ENCODE measurements at places on chromosomes 11 and 22.
A peak's percentile ranks its signal among the peaks of the same experiment; 100 is the strongest.

DNA sequence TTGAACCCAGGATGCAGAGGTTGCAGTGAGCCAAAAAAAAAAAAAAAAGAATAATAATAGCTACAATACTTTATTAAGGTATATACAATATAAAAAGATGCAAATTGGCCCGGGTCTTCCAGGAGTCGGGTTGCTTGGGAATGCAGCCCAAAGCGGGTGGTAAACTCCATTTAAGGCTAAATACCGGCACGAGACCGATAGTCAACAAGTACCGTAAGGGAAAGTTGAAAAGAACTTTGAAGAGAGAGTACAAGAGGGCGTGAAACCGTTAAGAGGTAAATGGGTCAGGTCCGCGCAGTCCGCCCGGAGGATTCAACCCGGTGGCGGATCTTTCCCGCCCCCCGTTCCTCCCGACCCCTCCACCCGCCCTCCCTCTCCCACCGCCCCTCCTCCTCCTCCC lies 143.3 kb downstream of the DLG2 start:
- no peak for DNase-seq

DNA sequence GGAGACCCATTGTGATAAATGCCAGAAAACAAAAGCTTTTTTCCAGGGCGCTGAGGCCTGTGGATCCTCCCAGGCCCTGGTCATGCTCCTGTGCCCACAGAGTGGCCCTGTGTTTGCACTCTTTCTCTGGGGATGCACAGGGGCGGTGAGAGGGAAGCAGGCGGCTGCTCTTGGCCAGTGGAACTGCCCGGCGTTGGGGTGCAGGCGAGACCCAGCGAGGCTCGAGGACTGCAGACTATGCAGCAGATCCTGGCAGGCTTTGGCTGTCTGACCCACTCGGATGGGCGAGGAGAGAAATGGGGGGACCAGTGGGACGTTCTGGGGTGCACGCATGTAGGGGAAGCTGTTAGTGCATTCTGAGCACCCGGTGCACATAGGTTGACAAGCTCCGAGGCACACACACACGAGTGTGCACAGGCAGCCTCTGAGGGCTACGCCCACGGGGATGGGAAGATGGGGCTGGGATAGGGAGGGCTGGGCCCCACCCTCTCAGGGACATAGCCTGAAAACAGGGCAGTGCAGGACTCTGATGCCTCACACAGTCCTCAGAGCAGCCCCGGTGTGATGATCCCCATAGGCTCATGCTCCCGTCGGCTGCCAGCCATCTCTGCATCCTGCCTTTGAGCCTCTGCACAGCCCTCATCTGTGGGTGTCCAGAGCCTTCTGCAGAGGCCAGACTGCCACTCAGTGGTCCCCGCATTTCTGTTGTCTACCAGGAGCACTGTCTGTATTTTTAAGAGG lies 1233.5 kb downstream of the BRD1 start:
- DNase-seq: no peak

GRCh38 chr22:49124608-49125007 lies 703.1 kb downstream of the BRD1 start:
- no peak for DNase-seq

DNA sequence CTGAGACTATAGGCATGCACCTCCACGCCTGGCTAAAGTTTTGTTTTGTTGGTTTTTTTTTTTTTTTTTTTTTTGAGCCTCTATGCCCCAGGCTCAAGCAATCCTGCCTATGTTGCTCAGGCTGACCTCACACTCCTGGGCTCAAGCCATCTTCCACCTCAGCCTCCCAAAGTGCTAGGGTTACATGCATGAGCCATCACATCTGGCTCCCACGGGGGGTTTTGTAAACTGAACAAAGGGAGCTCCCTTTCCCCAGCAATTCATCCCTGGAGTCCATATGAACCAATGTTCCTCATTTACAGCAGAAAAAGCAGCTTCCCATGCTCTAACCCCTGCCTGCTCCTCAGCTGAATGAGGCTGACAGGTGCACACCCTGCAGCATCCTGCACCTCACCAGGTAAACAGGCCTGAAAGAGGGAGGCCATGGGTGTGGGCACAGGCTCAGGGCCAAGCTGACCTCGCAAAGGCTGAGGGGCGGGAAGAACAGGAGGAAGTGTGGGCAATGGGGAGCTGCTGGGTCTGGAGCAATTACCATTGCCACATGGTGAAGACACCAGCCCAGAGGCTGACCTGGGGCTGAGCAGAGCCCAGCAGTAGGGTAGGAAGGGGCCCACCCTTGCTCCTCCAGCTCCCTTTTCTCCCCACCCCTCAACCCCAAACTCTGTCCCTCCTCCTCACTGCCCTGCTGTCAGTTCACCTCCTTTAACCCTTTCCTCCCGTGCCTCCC lies 58.2 kb downstream of the RBX1 start:
- DNase-seq: no peak

GRCh38 chr11:95542868-95543551 lies 246.6 kb downstream of the FAM76B start:
- DNase-seq: no peak

DNA sequence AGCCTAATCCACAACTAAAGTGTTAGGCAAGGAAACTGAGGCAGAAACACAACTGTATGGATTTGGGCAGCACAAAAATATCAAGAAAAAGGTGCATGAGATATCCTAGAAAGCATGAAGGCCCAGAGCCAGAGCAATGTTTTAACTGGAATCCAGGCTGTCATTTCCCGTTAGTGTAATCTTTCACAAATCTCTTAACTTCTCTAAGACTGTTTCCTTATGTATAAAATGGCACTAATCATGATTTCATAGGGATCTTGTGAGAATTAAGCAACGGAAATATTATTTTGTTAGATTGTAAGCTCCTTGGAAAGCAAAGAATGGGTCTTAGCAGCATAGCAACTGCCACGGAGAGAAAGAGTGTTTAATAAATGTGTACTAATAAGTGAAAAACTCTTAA lies 14.7 kb upstream of the SYTL2 start:
- no peak for DNase-seq

GRCh38 chr11:67276781-67277230 lies 10.5 kb downstream of the GRK2 start:
- peak; percentile 74 for DNase-seq

All from right hindlimb (tissue), 1 donor.